ENCODE measurements at places on chromosomes 5 and 9.

DNA sequence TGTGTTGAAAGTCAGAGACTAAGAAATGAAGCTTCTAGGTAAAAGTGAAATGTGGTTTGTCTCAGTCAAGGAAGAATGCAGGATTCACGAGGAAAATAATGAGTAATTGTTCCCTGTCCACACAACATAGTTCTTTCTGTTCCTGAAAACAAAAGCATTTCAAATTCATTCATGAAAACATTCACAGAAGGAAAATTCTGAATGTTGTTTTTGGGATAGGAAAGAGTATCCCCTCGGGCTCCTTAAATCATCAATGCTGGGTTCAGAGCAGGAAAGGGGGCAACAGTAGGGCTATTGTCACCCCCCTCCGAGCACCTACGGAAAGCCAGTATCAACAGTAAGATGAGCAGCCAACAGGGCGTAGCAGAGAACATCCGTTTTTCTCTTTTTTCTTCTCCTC is 769.9 kb upstream of the ADAMTS16 start:
- DNase-seq: no peak

GRCh38 chr5:67686746-67687145 is 490.1 kb upstream of the CD180 start:
- no peak for DNase-seq

GRCh38 chr5:67610186-67610912 is 413.8 kb upstream of the CD180 start:
- DNase-seq: no peak

- no peak for DNase-seq
These were observed 206.4 kb downstream of the ENC1 start for GRCh38 chr5:74433896-74434829.

DNA sequence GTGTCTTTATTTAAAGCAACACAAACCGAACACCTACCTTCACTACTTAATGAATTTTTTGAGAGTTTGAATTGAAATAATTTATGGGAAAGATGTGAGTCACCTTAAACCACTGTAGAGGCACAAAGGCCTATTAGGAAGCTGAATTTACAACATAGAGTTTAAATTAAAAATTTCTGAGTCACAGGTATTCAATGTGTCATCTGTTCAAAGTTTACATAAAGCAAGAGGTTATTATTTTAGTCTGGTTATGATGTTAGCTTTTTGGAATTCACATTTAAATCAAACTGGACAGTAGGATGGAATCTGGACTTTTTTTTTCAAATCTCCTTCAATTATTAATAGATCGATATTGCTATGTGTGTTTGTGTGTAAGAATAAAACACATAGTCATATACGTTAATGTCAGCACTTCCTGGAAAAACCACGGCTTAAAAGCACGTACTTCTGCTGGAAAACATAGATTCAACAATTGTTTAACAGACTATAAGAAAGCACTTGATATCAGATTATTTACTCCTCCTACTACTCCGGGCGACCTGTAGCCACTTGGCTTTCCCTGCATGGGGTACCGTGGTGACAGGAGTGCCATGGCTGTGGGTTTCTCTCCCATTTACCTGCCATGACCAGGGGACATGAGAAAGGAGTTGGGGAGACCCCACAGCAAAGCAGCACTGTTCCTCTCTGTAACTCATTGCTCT is 638.6 kb downstream of the SEMA5A start:
- peak; percentile 50 for DNase-seq

GRCh38 chr5:148972974-148973374 is 89.9 kb downstream of the SH3TC2 start:
- peak; percentile 87 for DNase-seq

- no peak for DNase-seq
These were observed 139.0 kb upstream of the CDH6 start for GRCh38 chr5:31054453-31054852.

DNA sequence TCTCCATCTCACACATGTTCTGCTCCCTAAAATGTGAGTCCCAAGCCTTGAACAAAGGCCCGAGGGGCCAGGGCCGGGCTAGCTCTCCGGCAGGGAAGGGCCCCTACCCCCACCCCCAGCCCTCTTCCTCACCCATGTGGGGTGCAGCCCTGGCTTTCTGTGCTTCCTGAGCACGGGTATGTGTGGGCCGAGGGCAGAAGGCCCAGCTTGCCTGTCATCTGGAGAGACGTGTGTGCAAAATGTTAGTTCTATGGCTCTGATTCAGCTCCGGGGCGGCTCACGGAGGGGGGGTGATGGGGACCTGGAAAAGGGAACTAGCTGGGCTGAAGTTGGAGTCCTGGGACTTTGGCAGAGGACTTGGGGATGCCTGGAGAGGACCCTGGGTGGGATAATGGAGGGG is 90.3 kb upstream of the ARAP3 start:
- DNase-seq: no peak

DNA sequence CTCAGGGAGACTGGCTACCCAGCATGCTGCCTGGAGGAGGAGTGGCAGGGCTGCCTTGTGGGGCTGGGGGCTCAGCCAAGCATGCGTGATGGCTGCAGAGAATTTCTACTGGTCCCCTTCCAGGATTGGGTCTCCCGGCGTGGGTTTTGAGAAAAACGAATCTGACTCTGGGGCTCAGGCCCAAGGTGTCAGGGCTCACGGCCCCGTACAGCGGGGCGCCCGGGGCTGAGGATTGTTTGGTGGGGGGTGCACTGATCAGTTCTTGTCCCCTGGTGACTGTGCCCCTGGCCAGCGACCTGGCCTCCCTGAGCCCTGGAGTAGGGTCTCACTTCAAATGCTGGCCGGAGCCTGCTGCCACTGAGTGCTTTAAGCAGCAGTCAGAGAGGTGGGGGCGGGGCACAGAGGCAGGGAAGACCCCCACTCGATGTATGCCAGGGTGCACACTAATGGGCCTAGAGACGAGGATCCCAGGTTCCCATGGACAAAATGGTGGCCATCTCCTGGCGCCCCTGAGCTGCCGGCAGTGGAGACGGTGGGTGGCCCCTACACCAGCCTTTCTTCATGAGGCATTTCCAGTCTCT is 45.5 kb upstream of the RNU6ATAC start:
- DNase-seq: no peak

- peak; percentile 4 for DNase-seq
These were observed 19.6 kb downstream of the MFAP3 start for GRCh38 chr5:154058055-154059038.

DNA sequence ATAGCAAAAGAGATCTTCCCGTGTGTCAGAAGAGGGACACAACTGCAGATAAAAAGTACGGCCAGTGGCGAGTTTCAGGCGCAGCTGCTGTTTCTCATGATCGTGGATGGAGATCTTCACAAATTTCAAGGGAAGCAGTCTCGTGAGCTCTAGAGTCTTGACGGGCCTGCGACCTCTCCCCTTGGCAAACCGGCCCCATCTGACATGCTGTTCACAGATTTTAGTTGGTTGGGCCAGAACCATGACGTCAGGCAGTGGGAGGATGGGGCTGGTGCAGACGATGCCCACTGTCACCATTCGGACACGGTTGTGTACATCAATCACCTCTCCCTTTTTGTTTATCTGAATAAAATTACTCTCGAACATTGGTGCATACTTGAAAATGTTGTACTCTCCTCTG is 396 bp downstream of the GARIN3 start:
- DNase-seq: no peak

DNA sequence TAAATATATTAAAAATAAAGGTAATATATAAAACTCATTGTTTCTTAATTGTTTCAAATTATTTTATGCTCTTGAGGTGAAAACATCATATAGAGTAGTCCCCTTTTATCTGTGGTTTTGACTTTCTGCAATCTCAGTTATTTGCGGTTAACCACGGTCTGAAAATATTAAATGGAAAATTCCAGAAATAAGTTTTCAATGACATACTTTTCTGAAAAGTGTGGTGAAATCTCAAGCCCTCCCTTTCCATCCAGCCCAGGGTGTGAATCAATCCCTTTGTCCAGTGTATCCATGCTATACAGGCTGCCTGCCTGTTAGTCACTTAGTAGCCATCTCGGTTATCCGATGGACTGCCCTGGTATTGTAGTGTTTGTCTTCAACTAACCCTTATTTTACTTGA is 546.7 kb upstream of the DMAC1 start:
- DNase-seq: no peak

GRCh38 chr5:76710991-76711390 is 4.9 kb upstream of the F2R start:
- DNase-seq: no peak

DNA sequence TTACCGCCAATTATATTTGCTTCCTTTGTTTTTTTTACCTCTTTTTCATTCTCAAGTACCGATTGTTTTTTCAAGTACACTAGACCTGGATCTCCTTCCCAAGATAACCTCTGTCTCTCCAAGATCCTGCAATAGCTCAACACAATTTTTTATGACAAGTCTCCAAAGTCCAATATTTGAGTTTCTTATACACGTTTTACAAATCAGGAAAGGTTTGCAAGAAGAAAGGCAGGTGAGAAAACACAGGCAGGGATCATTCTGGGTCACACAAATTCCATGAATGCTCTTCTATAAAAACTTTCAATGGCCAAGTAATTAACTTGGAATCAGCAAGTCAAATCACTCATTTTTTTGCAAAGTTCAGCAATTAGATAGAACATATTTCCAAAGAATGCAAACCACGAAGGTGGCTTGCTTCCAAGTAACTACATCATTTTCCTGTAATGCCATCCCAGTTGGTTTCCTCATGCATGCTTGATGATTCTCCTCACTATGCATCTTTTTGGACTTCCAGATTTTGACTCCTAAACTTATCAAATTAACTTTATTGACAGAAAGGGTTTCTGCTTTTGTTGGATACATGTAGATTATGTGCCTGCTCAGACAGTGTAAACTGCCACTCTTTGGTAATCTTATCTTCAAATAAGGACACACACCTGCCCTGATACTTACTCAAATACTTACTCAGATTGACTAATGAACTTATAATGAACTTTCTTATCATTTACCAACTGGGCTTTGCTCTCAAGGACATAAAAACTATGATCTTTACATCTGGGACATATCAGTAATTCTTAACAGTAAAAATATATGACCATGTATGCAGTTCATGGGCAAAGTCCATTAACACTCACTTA is 24.7 kb upstream of the IFNE start:
- peak; percentile 92 for DNase-seq

DNA sequence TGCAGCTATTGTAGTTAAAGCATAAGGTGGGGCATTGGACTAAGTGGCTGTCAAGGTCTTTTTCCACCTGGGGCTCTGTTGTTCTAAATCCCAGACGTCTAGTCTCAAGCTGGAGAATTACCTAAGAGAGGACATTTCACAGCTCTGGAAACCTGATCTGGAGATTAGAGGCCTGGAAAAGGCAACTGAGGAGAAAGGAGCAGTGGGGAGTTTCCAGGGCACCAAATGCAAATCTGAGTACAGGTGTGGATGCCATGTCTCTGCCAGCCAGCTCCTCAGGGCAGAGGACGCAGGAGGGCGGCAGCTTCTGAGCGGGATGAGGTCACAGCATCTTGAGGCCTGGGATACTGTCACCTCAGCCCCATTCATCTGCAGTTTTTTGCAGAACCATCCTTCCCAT is 65.2 kb downstream of the PPARGC1B start:
- no peak for DNase-seq

- DNase-seq: peak; percentile 81
These were observed 10.1 kb downstream of the ATG12 start for GRCh38 chr5:115831163-115831768.

- no peak for DNase-seq
These were observed 7.4 kb downstream of the SEMA5A start for GRCh38 chr5:9538504-9538903.

- DNase-seq: no peak
These were observed 5.0 kb downstream of the PPARGC1B start for GRCh38 chr5:149735066-149735465.

DNA sequence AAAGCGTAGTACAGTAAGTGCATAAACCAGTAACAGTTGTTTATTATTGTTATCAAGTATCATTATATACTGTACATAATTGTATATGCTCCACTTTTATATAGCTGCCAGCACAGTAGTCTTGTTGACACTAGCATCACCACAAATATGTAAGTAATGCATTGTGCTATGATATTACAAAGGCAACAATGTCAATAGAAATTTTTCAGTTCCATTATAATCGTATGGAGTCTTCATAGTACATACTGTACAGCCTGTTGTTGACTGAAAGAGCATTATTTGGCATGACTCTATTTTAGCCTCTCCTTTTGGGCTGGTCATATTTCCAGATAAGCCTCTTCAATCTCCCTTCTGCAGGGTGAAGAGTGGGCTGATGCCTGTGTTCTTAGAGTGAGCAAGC is 40.4 kb downstream of the CFAP95 start:
- peak; percentile 34 for DNase-seq

- peak; percentile 77 for DNase-seq
These were observed 50.0 kb downstream of the CD180 start for GRCh38 chr5:67146574-67146973.

DNA sequence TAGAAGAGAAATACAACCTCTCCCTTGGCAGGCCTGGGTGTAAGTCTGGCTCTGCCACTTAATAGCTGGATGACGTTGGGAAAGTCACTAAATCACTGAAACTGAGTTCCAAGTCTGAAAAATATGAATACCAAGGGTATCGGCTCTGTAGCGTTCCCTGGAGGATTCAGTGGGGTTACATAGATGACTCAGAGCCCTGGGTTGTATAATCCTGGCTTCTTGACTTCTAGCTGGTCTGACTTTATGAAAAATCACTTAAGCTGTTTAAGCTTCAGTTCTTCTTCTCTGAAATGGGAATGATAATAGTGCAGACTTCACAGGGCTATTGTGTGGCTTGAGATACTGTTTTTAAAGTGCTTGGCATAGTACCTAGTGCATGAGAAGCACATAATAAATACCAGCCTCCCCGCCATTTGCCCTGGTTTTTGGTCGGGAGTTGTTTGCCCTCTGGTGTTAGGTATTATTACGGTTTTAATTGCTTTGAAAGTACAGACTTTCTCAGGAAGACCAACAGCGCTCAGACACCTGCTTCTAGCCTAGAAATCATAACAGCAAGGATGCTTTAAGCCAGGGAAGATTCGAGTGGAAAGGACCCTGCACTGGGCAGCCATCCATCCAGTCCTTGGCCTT is 43.0 kb downstream of the CYFIP2 start:
- peak; percentile 56 for DNase-seq

- no peak for DNase-seq
These were observed 114.4 kb upstream of the SLIT3 start for GRCh38 chr5:169415371-169415770.

GRCh38 chr9:114275246-114276004 is 47.5 kb upstream of the ORM1 start:
- DNase-seq: no peak

DNA sequence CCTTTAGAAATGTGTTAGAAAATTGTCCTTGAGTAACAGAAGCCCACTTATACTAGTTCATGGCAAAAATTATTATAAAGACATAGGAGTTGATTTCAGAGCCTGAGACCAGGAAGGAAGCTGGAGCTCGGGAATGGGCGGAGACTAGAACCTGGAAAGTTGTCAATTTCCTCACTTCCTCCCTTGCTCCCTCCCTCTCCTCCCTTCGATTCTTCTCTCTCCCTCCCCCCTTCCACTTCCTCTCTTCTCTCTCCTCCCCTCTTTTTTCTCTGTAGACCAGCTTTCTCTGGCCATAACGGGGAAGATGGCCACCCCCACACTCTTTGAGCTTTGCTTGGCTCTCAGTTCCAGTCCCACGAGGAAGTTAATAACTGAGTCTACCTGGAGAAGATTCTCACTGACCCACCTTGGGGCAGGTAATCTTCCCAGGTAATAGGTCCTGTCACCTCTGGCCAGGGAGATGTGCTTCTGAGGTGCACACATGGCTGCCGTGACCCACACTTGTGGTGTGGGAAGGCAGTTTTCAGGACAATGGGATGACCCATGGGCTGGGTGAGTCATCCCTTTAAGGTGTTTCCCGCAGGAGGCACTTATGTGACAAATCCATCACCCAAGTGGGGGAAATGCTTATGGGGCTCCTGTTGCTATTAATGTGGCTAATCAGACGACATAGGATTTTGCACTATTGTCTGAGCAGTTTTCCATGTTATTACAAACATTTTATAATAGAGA is 78.7 kb downstream of the HSPA4 start:
- DNase-seq: no peak
